ENCODE measurements at places on chromosomes 1 and 21. TPM values are rescaled to one million over a fixed set of nuclear protein-coding genes. Genes with fewer than 3 reads are reported as not detected.

DNA sequence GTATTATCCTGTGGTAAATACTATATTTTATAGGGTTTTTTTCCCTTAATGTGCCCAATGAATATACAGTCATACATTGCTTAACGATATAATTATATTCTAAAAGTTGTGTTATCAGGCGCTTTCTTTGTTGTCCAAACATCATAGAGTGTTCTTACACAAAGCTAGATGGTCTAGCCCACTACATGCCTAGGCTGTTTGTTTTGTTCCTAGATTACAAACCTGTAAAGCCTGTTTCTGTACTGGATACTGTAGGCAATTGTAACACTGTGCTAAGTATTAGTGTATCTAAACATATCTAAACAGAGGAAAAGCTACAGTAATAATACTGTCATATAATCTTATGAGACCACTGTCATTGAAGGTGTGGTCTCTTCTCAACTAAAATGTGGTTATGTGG is 242.6 kb upstream of the C1orf105 start:
- DNase-seq = no peak

Gene CTXND2
- not detected for total RNA-seq

DNA sequence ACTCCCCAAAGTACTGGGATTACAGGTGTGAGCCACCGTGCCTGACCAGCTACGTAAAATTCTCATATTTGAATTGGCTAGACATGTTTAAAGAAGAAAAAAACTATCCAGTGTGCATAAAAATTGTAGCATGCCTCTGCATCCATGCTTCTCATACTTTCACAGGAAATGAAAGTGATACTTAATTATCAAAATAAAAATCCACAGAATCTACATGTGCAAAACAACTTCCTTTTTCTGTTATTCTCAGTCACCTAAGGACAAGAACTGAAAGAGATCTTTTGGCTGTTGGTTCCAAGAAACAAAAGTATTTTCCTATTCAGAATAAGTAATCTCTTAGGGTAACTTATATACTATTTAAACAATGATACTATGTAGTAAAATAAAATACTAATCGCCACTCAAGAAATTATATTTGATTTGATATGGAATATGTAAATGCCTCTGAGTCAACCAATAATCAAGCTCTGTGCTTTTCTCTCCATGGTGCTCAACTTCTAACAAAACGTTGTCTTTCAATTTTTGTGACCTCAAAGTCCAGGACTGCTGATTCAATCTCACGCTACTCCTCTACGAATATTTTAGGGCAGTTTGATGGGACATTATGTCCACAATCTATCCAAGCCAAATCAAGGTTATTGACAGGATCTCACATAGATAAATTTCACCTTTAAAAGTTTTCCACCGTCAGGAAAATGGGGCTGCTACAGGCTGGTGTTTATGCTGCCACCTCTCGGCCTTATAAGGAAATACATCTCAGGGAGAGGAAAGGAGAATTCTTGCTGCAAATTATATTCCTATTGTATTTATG is 102.7 kb downstream of the ZNF281 start:
- no peak for DNase-seq

DNA sequence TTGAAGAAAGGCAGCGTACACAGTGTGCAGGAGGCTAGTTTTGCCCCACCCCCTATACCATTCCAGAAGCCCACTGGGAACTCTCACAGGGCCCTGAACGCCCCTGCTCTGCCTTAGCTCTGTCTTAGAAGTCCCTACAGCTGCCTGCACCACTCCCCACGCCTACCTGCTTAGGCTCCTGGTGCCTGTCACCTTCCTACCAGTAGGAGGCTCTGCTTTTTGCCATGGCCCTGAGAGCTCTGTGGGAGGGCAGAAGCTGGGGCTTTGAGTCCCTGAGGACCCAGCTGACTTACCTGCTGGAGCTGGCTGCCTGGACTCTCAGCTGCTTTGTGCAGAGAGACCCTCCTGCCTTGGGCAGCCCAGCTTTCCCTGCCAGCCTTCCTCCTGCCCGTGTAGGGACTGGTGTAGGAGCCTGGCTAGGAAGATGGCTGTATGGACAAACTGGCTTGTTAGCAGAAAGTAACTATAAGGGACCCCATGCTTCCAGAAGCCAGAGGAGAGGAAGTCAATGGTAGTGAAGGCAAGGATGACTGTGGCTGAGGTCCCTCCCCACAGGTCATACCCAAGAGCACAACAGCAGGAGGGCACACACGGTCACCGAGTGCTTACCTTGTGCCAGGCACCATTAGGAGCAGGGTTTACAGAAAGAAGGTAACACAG is 9.8 kb upstream of the CELSR2 start:
- DNase-seq = no peak

Gene DRAXIN
- total RNA-seq = not detected

DNA sequence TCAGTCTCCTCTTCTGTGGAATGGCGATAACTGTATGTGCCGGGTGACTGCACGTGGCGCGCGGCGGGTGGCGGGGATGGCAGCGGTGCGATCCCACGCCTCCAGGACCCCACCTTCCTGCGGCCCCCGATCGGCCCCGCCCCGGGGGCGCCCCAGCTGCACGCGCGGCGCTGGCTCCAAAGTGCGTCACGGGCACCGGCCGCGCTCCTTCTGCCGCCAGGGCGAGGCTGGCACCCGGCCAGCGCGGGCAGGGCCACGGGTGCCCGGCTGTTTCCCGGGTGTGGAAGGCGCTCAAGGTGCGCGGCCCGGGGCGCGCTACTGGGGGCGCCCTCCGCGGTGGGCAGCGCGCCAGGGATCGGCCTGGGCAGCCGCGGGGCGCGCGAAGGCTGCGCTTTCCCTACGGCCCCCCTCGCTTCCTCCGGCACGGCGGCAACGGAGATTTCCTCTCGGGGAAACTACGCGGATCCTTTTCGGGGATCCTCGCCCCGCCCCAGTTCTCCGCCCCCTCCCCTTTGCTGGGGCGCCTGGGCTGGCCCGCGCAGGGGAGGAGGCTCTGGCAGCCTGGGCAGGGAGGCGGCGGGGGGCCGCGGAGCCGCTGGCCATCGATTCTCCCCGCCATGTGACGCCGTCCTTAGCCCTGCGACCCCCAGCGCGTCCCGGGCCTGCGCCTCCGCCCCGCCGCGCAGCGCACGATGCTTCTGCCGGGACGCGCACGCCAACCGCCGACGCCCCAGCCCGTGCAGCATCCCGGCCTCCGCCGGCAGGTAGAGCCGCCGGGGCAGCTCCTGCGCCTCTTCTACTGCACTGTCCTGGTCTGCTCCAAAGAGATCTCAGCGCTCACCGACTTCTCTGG is at the start of gene EVA1C:
Gene EVA1C (plus strand): TSS at position 545 of the 853 bp plus-strand sequence. CDS start 148 bp downstream, at position 693.
- no peak for DNase-seq

Gene CD53
- 58.8 TPM for total RNA-seq

Gene TARBP1
- total RNA-seq = 13.0 TPM

Gene ENAH
- total RNA-seq = 18.7 TPM

Data from omental fat pad (tissue), 4 donors.